ENCODE measurements at places on chromosomes 3 and 15. TPM values are rescaled to one million over a fixed set of nuclear protein-coding genes. Genes with fewer than 3 reads are reported as not detected.

GRCh38 chr3:51937611-51938450 is 3.9 kb downstream of the RRP9 start:
- no peak overlapping the region for H3K27ac ChIP-seq
- DNase-seq, result peak; percentile 12
- H3K4me1 ChIP-seq, result peaks cover 30% of the 10 kb centered on the region

- no peak overlapping the region for H3K4me3 ChIP-seq
- no peaks in the 10 kb centered on the region for H3K27me3 ChIP-seq
- no peak overlapping the region for H3K27ac ChIP-seq
- no peak for DNase-seq
Observed at GRCh38 chr3:104642827-104643226, 723.9 kb upstream of the ALCAM start.

ERICH6 gene
- total RNA-seq, result 0.38 TPM

OXTR gene
- 0.35 TPM for total RNA-seq

NTRK3 gene
- not detected for total RNA-seq

DNA sequence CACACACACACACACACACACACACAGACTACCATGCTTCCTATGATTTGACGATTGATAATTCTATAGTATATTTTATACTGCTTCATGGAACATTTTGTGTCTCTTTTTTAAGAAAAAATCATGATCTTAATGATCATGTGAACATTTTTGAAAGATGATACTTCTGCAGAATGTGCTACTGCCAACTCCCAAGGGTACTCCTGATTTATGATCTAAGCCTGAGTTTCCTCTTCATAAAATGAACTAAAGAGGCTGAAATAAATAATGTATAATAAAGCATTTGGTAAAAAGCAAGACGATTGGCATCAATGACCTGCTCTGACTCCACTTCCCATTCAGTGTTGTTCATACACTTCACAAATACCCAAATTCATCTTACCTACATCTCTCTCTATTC is 333.8 kb upstream of the RBMS3 start:
- H3K4me1 ChIP-seq, result no peaks in the 10 kb centered on the region
- no peak overlapping the region for H3K27ac ChIP-seq
- peaks cover 1% of the 10 kb centered on the region for H3K27me3 ChIP-seq
- no peak overlapping the region for H3K4me3 ChIP-seq
- DNase-seq, result no peak

DNA sequence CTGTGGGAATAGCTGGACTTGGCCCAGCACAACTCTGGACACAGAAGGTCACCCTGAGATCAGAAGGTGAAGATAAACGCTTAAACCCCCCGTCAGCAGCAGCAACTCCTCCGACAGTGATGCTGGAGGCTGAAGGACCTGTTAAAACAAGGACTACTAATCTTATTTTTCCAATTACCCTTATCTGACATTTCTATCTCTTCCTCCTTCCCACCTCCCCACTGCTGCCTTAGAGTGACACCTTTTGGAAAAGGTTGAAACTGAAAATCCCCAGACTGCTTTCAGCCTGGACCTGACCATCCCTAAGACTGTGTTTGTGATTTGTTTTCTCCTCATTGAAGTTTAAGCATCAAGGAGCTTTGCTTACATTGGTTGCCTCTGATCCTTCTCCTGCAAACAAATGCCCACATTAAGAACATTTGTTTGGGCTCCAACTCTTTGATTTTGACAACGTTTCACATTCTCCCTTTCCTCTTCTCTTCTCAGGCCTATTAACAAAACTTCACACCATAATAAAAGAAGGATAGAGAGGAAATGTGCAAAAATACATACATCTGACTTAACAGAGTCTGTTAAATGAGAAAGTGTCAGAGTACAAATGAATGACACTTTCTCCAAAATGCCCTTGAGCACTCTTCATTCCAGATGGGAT is 410.6 kb upstream of the WNT5A start:
- H3K27ac ChIP-seq, result no peak overlapping the region
- H3K27me3 ChIP-seq, result no peaks in the 10 kb centered on the region
- no peak for DNase-seq

GRCh38 chr15:90931828-90932659 is at the start of gene HDDC3:
HDDC3 (minus strand) TSS chr15:90932549; CDS start chr15:90932540, 9 bp downstream.
- H3K4me1 ChIP-seq, result peaks cover 62% of the 10 kb centered on the region
- peak; percentile 93 for DNase-seq

KLHL40 gene
- not detected for total RNA-seq

DNA sequence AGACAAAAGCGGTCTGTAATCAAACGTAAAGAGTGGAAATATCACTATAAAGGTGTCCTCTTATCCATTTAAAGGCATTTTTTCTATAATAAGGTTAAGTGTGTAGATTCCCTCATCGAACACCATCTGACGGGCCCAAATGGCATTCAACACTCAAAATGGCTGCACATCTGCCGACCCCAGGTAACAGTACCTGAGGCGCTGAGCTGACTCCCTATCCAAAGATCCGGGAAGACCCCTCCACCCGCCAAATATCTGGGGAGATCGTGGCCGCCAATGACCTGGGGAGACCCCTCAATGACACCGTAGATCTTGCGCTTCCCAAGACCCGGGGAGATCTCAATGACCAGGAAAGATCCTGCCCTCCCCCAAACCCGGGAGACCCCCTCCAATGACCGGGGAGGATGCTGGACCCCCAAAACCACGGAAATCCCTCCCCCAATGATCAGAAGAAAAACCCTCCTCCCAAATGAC is 476 bp downstream of the IP6K2 start:
- peak overlapping the region; percentile 100 for H3K4me3 ChIP-seq
- H3K4me1 ChIP-seq, result peaks cover 48% of the 10 kb centered on the region
- H3K27ac ChIP-seq, result peak overlapping the region; percentile 96

SEC61A1 gene
- 194 TPM for total RNA-seq

DNA sequence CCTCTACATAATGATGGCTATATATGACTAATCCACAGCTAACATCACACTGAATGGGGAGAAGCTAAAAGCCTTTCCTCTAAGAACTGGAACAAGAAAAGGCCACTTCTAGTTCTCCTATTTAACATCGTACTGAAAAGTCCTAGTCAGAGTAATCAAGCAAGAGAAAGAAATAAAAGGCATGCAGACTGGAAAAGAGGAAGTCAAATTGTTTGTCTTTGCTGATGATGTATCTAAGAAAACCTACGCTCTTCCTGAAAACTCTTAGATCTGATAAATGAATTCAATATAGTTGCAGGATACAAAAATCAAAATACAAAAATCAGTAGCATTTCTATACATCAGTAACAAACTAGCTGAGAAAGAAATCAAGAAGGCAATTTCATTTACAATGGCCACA is 116.9 kb downstream of the TP63 start:
- H3K4me1 ChIP-seq, result peaks cover 7% of the 10 kb centered on the region
- H3K36me3 ChIP-seq, result peaks cover 2% of the 10 kb centered on the region
- no peak overlapping the region for H3K27ac ChIP-seq
- H3K27me3 ChIP-seq, result no peaks in the 10 kb centered on the region
- H3K4me3 ChIP-seq, result no peak overlapping the region

DNA sequence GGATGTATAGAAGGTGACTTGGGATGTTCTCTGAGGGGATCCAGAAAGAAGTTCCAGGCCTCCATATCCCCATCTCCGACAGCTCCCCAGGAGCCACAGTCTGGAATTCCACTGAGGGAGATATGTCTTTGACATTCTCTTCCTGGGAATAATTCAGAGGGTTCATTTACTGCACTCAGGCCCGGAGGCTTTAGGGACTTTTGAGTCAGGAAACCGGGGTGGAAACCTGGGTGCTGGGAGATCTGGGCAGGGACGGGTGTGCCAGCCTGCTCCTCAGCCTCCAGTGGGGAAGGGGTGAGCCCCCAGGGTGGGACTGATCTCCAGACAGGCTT is 147.7 kb downstream of the SMAD6 start:
- H3K4me3 ChIP-seq, result no peak overlapping the region
- H3K27me3 ChIP-seq, result peaks cover 14% of the 10 kb centered on the region
- no peak overlapping the region for H3K27ac ChIP-seq
- H3K36me3 ChIP-seq, result no peaks in the 10 kb centered on the region
- no peak for DNase-seq
- peaks cover 8% of the 10 kb centered on the region for H3K4me1 ChIP-seq

CPLX3 gene
- 0.18 TPM for total RNA-seq

- H3K27ac ChIP-seq, result peak overlapping the region; percentile 79
- H3K4me3 ChIP-seq, result peak overlapping the region; percentile 42
- no peaks in the 10 kb centered on the region for H3K36me3 ChIP-seq
- peak; percentile 64 for DNase-seq
- peaks cover 12% of the 10 kb centered on the region for H3K27me3 ChIP-seq
Observed at GRCh38 chr15:91422797-91423196, 322.7 kb downstream of the SV2B start.

- H3K36me3 ChIP-seq, result no peaks in the 10 kb centered on the region
- no peaks in the 10 kb centered on the region for H3K4me1 ChIP-seq
- DNase-seq, result no peak
- H3K27me3 ChIP-seq, result peaks cover 3% of the 10 kb centered on the region
- H3K27ac ChIP-seq, result no peak overlapping the region
Observed at GRCh38 chr3:133956353-133956752, 60.7 kb upstream of the RAB6B start.

DNA sequence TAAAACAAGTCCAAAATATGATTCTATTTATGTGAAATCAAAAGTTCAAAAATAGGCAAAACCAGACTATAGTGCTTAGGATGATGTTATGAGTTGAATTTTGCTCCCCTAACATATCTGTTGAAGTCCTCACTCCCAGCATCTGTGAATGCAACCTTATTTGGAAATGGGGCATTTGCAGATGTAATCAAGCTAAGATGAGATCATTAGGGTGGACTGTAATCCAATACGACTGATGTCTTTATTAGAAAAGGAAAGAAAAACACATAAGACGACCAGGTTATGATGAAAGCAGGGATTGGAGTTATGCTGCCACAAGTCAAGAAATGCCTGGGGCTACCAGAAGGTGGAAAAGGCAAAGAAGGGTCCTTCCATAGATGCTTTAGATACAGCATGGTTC is 110.5 kb upstream of the CCDC39 start:
- no peaks in the 10 kb centered on the region for H3K27me3 ChIP-seq
- no peaks in the 10 kb centered on the region for H3K36me3 ChIP-seq
- DNase-seq, result no peak
- no peak overlapping the region for H3K27ac ChIP-seq

GRCh38 chr3:151962352-151962751 is 88.9 kb downstream of the SUCNR1 start:
- no peaks in the 10 kb centered on the region for H3K27me3 ChIP-seq
- DNase-seq, result no peak
- H3K4me1 ChIP-seq, result no peaks in the 10 kb centered on the region
- H3K4me3 ChIP-seq, result no peak overlapping the region
- H3K27ac ChIP-seq, result no peak overlapping the region

- H3K4me3 ChIP-seq, result no peak overlapping the region
- no peak overlapping the region for H3K27ac ChIP-seq
- peaks cover 19% of the 10 kb centered on the region for H3K27me3 ChIP-seq
- H3K4me1 ChIP-seq, result peaks cover 2% of the 10 kb centered on the region
- no peaks in the 10 kb centered on the region for H3K36me3 ChIP-seq
- no peak for DNase-seq
Observed at GRCh38 chr3:126208182-126208581, 27.8 kb upstream of the ALDH1L1 start.

WDR93 gene
- not detected for total RNA-seq

DNA sequence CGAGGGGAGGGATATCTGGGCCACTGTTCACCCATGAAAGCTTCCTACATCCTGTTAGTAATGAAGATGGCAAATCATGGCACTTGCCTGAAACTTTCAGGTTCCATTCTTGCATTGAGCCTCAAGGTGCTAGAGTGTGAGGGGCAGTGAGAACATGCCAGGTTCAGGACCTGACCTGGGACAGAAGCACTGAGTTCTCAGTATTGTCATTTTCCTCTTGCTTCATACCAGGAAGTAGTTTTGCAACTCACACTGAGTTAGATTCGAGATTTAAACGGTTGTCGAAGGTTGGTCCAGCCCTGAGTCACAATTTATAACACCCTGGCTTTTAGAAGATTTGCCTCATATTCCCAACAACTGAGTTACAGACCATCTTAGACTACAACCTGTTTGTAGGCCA is 11.8 kb upstream of the MEIS2 start:
- peaks cover 56% of the 10 kb centered on the region for H3K27me3 ChIP-seq
- no peak for DNase-seq
- H3K4me3 ChIP-seq, result no peak overlapping the region
- peaks cover 4% of the 10 kb centered on the region for H3K4me1 ChIP-seq

DNA sequence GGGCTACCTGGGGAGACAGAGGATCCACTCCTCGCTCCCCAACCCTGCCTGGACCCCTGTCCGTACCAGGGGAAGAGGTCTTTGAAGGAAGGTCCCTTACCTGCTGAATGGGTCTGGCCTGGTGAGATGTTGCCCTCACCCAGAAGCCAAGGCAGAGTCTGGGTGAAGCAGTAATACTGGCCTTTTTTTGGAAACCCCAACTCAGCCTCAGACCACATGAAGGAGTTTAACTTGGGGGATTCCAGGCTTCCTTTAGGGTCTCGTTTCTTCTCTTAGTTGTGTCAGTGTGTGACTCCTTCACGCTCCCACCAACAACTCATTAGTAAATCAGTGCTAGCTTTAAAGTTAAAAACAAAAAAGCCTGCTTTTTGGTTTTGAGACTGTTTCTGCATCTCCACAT is 45.6 kb downstream of the RTP1 start:
- no peak overlapping the region for H3K4me3 ChIP-seq
- H3K36me3 ChIP-seq, result no peaks in the 10 kb centered on the region
- H3K4me1 ChIP-seq, result peaks cover 9% of the 10 kb centered on the region
- peaks cover 10% of the 10 kb centered on the region for H3K27me3 ChIP-seq
- DNase-seq, result no peak

GRCh38 chr15:89825271-89825940 is 10.8 kb upstream of the ANPEP start:
- H3K27ac ChIP-seq, result no peak overlapping the region
- H3K4me1 ChIP-seq, result peaks cover 4% of the 10 kb centered on the region
- H3K36me3 ChIP-seq, result no peaks in the 10 kb centered on the region
- no peak overlapping the region for H3K4me3 ChIP-seq
- DNase-seq, result no peak

DNA sequence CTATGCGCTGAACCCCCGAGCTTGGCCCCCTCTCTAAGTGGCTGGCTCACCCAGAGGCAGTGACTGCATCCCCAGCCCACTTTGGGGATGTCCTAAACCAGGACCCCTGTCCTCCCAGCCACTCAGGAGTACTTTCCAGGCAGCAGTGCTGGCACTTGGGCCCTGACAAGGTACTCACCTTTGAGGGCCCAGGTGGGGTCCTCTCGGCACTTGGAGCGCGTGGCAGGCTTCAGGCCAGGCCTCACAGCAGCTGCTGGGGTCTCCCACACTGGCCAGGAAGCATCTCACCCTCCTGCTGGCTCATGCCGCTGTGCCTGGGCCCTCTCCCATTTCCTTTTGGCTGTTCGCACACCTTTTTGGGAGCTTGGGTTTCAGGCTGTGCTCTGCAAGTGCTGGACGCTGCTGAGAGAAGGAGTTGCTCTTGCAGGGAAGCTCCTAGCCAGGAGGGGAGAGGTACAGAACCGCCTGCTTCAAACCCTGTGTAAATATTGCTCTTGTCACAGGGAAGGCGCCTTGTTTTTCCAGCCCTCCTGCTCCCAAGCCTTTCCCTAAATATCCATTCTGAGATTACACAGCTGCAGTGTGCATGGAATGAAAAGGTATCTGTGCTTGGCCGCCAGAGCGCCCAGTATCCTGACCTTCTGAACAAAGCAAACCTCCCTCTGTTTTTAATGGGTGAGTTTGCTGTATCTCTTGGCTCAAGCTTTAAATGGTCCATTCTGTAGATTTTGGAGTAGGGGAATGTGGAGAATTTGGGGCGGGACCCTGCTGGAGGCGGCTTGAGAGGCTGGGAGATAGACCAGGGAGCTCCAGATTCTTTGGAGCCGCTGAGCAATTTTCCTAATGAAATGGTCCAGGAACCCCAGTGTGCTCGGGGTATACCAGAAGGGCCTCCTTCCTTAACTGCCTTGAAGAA is 45.6 kb downstream of the DNASE1L3 start:
- no peak overlapping the region for H3K27ac ChIP-seq
- peaks cover 12% of the 10 kb centered on the region for H3K4me1 ChIP-seq
- H3K36me3 ChIP-seq, result peaks cover 16% of the 10 kb centered on the region
- H3K27me3 ChIP-seq, result no peaks in the 10 kb centered on the region
- H3K4me3 ChIP-seq, result no peak overlapping the region
